ENCODE measurements at places on chromosomes 1 and 21.

GRCh38 chr1:61626816-61627215, 98.1 kb downstream of the TM2D1 start:
- no peak for DNase-seq

DNA sequence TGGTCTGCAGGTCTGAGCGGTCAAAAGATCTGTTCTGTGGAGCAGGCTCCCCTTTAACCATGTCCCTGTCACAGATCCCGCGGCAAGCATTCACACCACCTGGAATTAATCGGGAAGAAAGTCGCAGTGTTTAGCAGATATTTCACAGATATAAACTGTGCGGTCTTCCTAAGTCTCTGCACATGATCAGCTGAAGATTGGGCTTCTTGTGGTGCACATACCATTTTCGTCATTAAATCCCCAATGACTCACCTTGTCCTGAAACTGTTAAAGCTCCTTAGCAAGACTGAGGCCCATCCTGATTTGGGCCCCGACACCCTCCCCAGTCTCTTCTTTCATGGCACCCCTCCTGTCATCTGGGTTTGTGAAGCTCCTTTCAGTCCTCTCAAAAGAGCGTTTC, 158.8 kb downstream of the KIF26B start:
- no peak for DNase-seq

DNA sequence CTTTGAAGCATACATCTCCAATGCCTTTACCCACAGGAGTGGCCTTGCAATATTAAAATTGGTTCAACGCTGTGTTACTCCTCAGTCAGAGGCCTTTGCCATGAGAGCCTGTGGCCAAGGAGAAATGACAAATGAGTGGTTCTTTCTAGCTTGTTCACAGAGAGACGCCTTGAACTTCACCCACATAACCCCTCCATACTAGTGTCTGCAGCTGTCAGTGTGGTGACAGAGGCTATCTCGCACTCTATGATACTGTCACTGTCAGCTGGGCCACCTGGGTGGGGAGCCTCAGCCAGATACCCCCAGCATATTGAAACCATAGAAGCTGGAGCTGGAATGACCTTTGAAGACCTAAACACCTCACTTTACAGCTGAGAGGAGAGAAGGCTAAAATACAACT, 57.4 kb upstream of the LBR start:
- no peak for DNase-seq

- DNase-seq: no peak
These were observed 26.0 kb downstream of the MX2 start for GRCh38 chr21:41387824-41388223.

GRCh38 chr1:242245255-242245654, 246.4 kb upstream of the MAP1LC3C start:
- no peak for DNase-seq

DNA sequence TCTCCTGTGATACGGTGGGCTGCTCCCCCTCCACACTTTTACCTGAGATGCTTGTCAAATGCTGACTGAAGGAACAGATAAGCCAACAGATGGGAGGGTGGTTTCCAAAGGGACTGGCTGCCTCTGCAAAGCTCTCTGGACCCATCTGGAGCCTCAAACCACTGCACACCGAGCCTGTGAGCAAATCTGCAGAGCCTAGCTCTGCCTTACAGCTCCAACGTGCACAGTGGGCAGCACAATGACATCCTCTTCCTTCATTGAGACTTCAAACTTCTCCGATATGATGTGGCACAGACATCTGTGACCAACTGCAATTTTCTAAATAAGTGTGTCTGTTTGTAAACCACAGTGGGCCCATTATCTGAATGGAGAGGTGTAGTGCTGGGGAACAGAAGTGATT, 26.2 kb upstream of the KNCN start:
- no peak for DNase-seq

GRCh38 chr1:24323281-24323680, 4.1 kb downstream of the GRHL3 start:
- DNase-seq: no peak

DNA sequence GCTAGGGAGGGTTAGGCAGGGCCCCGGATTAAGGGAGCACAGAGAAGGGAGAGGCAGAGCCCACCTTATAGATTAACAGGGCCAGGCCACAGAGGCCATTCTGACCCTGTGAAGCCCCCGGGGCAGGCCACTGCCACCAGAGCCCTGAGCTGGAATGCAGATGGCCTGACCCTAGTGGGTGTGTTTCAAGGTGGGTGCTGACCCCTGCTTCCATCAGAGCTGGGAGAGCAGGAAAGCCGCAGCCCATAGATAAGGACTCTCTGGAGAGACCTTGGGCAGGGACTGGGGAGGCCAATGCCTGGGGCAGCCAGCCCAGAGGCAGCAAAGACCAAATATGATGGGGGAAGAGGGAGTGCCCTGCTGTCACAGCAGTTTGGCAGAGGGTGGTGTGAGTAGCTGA, 35.9 kb downstream of the NCMAP start:
- DNase-seq: no peak

DNA sequence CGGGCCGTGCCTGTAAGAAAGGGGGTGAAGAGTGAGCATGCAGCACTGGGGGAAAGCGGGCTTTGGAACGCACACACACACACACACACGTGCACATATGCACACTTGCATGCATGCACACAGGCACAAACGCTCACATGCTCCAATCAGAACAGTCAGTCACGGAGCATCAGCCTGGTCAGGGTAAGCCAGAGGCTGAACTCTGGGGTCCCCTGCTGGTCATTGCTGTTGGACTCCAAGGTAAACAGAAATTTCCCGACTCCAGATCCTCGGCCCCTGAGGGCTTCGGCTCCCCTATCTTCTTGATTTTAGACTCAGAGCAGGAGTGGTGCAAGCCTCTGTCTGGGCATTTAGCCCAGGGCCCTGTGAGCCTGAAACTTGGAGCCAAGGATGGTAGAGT, 54.2 kb downstream of the SYT2 start:
- DNase-seq: no peak

Measured in NCI-H2081 treated with DMSO at 0.1 percent for 48 hours (cell line).